ENCODE measurements at places on chromosomes 13 and 19. TPM values are rescaled to one million over a fixed set of nuclear protein-coding genes. Genes with fewer than 3 reads are reported as not detected.

DNA sequence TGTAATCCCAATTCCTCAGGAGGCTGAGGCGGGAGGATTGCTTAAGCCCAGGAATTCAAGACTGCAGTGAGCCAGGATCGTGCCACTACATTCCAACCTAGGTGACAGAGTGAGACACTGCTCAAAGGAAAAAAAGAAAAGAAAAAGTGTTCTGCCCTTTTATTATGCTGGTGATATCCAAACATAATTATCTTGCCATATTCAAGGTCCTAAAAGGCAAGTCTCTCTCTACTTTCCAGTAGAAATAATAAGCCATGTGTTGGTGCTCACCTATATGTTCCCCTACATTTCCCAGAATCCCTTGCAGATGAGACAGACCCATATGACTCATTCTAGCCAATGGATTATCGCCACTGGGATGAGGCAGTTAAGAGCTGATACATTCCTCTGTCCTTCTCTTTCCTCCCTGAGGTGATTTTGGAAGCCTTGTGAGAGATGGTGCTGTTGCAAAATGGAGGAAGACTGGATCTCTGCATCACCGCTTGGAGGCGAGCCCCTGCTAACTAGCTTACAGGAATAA lies 58.3 kb upstream of the MRI1 start:
- no peak for DNase-seq

GRCh38 chr19:1263188-1263587 lies 5.9 kb upstream of the CIRBP start:
- DNase-seq: no peak

- no peak for DNase-seq
Observed at GRCh38 chr13:31859571-31859970, 120.2 kb downstream of the RXFP2 start.

DNA sequence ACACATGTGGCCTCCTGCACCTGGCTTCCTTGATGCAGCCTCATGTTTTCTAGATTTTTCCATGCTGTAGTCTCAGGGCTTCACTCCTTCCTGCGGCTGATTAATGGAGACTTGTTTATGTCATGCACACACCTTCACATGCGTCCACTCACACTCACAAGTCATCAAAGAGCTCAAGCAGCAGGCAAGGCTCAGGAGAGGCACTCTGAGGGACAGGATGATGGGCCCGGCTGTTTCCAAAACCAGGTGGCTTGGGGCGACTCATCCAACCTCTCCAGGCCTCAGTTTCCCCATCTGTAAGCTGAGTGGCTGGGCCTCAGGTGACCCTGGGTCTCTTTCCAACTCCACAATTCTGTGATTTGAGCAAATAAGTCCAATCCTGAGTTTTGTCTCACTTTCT lies 36.9 kb downstream of the RASA3 start:
- no peak for DNase-seq

GRCh38 chr13:74101436-74101835 lies 32.8 kb downstream of the KLF12 start:
- DNase-seq: no peak

DNA sequence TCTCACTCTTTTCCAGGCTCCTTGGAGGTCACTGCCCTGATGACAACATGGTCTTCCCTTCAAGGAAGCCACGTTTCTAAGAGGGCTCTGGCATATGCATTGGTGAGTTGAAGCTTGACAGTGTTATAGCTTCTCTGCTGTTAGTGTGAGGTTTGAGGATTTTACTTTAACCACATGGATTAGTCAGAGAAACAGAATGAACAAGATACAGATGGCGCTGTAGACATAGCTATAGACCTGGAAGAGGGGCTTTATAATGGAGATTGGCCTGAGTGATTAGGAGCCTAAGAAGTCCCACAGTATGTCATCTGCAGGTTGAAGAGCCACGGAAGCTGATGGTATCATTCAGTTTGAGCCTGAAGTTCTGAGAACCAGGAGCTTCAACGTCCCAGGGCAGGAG lies 18.4 kb upstream of the URI1 start:
- peak; percentile 38 for DNase-seq

DNA sequence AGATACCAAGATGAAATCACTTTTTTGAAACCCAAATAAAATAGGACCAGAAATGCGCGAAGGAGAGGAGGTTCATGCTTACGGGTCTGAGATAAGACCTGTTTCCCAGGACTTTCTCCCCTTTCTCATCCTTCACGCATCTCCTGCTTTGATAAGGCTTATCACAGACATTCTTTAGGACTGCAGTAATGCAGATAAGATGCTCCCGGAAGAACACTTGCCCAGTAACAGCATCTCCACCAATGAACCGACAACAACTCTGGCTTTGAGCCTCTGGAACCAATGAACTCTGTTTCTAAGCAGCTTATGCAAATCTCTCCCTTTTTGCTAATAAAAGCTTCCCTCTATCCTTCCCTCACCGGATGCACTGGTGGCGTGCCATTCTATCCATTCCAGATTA lies 783.4 kb upstream of the ARGLU1 start:
- no peak for DNase-seq

GRCh38 chr13:21889651-21890050 lies 218.8 kb downstream of the FGF9 start:
- no peak for DNase-seq

Gene ERICH6B
- total RNA-seq: not detected

Gene C13orf42
- total RNA-seq: not detected

- DNase-seq: no peak
Observed at GRCh38 chr13:42617221-42617620, 43.3 kb downstream of the TNFSF11 start.

Gene LILRB4
- total RNA-seq: 0.81 TPM

DNA sequence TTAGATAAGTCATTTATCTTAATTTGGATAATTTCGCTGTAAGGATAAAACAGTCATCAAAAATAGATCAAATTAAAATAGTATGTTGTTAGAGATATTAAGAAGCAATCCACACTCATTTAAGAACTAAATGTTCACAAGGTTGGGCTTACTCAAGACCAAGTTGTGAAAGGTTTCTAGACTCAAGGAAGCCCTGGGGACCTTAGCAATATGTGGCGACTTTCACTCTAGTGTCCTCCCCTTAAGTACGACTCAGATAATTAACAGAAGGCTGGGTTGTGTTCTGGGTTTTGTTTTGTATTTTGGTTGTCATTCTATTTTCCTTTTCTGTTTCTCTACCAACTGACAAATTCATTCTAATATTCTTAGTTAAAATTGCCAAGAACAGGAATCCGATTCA lies 1008.0 kb downstream of the PCDH9 start:
- DNase-seq: no peak

- no peak for DNase-seq
Observed at GRCh38 chr13:90838317-90838960, 509.0 kb upstream of the MIR17HG start.

DNA sequence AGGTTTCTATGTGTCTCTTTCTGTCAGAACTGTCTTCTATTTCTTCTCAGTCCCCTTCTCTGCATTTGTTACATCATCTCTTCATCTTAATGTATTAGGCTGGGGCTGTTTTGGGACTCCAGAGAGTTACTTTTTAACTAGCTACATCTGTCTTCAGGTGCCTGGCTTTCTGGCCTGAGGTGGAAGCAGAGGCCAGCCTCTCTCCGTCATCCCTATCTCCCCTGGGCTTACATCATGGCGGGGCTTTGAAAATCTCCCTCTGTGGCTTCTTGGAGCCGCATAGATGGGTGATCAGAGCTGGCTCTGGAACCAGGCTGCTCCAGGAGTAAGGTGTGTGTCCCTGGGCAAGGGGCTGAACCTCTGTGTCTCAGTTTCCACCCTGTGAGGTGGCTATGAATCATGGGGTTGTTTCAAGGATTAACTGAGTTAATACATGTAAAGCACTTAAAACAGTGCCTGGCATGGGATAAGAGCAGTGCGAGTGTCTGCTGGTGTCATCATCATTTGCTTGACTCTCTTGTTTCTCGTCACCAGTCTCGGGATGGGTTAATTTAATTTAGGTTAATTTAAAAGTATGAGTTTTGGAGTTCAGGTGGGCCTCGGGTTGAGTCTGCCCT lies 2.0 kb downstream of the EPN1 start:
- DNase-seq: no peak

DNA sequence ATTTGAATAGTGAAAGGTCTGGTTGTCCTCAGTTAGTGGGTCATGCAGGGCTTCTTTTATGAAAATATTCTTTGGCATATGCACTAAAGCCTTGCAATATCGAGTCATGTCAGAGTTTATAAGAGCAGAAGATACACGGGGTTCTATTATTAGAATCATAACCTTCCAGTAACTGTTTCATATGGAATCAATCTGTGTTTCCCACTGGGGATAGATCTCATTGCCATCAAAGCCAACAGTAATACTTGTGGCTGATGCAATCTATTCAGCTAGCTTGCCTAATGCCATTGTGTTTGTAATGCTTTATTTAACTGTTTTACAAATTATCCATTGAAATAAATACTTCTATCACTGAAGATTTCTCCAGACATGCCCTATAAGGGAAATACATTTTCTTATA lies 746.9 kb upstream of the PCDH9 start:
- no peak for DNase-seq

DNA sequence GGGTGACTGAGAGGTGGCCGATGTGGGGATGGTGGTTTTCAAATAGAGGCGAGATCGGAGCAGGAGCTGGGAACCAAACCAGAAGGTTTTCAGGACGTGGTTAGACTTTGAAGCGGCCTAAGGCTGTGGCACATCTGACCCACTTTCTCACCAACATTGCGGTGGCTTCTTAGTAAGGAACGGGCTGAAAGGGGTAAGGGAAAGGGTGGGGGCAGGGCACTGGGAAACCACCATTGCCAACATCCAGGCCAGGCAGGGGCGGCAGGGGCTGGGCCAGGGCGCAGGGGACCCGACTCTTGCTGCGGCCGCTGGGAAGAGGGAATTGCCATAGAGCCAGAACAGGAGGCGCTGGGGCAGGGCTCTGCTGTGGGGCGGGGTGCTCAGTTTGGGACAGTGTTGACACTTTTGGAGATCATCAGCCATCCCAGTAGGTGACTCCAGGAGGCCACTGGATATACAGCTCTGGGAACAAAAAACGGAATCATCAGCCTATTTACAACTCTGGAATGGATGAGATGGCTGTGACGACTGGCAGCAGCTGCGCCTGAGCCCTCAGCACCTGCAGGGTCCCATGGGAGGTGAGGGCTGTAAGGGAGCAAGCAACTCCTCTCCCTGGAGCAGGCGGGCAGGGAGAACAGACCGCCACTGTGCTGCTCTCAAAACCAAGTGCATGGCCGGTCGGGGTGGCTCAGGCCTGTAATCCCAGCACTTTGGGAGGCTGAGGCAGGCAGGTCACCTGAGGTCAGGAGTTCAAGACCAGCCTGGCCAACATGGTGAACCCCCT lies 52.2 kb downstream of the IRS2 start:
- no peak for DNase-seq

Gene KCNK6
- total RNA-seq: 2.4 TPM

DNA sequence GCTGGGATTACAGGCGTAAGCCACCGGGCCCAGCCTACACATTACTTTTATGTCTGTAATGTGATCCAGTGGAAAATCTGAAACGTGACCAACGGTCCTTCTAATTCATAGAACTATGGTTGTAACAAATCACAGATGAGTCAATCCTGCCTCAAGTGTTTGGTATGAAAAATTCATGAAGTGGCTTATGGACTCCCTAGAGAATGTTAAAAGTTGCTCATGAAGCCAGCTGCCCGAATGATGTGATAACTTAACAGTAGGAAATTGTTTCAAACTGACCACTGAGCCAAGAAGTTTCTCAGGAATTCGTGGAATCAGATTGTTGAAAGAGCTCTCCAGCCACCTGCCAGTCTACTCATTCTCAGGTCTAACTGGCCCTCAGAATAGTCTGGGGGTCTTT lies 59.4 kb upstream of the FARP1 start:
- DNase-seq: no peak

DNA sequence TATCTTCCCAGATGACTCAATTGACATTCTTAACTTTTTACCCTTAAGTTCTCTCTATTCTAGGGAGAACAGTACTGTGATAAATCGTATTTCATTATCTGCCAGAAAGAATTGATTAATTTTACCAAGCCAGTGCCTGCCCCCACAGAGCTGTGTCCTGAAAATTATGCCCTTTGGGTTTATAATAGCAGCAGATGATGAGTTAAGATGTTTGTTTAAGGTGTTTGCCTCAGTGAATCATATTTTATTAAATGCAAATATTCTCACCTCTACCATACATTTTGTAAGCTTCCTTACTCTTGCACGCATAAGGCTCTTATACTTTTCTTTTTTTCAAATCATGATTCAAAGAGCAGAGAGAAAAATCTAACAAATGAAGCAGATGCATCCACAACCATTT lies 318.6 kb downstream of the DCT start:
- DNase-seq: no peak

- no peak for DNase-seq
Observed at GRCh38 chr19:29371251-29372090, 154.3 kb upstream of the VSTM2B start.

Gene PALM3
- total RNA-seq: not detected

DNA sequence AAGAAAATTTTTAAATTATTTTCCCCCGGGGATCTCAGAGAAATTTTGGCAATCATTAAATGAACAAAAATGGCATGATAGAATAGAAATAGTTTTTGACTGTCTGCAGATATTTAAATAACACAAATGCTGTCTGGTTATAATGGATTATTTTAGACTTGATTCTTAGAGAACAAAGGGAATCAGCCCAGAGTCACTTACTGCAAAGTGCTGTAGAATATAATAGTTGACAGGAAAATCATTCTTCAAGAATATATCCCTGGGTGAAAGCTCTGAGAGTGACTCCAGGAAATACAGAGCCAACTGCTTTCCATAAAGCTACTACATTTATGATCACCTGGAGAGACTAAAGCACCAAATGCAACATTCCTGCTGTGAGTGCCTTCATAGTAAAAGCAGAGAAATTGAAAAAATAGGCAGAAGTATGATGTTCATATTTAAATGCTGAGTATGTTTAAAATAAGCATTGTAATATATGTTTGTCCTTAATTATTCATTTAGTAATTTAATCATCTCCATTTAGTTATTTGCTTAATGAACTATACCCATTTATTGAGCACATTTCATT lies 1765.8 kb downstream of the SLITRK1 start:
- no peak for DNase-seq

DNA sequence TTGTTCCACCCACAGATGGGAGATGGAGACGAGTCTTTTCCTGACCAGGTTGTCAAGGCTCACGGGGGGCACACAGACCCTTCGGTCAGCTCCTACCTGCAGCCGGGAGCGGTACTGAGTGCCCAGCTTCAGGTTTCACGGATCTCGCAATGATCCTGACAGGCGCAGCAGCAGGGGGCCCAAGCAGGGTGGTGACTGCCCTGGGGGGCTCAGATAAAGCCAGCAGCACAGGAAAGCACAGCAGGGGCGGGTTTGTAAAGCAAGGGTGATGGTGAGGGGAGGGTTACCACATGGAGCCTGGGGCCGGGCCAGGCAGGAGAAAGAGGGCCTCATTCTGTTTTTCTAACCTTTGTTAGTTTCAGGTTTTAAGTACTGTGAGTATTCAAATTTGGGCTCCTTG lies 41.7 kb upstream of the ATP11A start:
- DNase-seq: no peak

- peak; percentile 24 for DNase-seq
Observed at GRCh38 chr13:107450431-107450830, 764.9 kb downstream of the LIG4 start.

DNA sequence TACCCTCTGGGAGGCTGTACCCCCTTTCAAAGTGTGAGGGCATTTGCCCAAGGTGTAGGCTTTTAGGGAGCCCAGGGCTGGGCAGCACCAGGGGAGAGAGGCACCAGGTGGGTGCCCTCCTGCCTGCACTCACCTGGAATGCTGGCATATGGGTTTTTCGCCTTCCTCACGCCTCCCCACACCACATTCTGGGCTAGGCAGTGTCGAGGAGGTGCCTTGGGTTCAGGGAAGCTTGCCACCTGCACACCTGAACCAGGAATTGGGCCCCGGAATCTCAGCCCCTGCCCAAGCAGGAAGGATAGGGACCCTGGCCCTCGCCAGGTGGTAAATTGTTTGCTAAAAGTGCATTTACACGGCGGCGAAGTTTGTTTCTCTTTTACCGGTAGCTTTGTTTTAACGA lies 5.1 kb upstream of the TSHZ3 start:
- DNase-seq: peak; percentile 16

Gene CFD
- total RNA-seq: 9.4 TPM

Measured in hematopoietic multipotent progenitor cell (in vitro differentiated cells).